ENCODE measurements at places on chromosomes 2 and 18.

DNA sequence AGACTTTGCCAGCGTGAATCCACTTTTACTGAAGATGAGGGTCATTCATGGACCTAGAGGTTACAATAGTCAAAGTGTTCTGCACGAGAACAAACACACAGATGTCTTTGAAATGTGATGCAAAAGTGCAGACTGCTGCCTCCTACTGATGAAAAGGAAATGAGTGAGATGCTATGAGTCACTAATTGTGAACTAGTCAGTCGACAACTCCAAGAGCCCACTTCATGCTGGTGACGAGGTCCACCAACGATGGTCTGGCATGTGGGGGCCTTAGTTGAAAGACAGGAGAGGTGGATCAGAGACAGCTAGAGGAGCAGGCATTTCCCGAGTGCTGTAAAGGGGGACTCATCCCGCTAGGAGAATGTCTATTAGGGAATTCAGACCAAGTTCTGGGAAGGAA is 17.1 kb upstream of the ZNF236 start:
- no peak for DNase-seq

- no peak for DNase-seq
Measured at GRCh38 chr2:116416731-116417377, 1397.6 kb upstream of the DDX18 start.

- DNase-seq: no peak
Measured at GRCh38 chr2:197453914-197454398, 604 bp downstream of the COQ10B start.

DNA sequence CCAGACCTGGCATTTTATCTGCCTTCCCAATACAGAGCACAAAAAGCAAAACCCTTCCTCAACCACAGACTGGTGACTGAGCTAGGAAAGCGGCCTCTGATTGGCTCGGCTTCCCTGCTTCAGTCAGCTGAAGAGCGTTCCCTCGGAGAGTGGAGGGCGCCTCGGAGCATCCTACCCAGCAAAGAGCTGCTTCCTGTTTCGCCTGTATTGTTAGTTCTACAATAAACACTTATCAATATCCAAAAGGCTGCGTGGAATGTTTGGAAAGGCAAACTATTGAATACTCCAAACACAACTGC is 125.0 kb downstream of the CACNB4 start:
- DNase-seq: no peak

DNA sequence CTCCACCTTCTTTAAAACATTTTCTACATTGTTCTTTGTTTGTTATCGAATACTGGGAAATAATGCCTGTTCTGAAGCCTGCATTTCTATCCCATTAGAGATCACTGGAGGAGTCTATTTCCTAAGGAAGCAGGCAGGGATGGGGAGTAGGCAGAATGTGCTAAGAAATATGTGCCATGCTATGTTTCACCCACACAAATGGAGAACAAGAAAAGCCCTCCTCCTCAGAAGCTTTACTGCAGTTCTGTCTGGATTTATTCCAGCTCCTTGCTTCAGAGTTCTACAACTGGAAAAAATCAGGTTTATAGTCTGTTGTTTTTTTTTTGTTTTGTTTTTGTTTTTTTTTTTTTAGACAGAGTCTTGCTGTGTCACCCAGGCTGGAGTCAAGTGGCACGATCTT is 825.1 kb downstream of the SLC4A3 start:
- DNase-seq: no peak

- DNase-seq: no peak
Measured at GRCh38 chr2:44004735-44005602, 9.2 kb upstream of the LRPPRC start.

DNA sequence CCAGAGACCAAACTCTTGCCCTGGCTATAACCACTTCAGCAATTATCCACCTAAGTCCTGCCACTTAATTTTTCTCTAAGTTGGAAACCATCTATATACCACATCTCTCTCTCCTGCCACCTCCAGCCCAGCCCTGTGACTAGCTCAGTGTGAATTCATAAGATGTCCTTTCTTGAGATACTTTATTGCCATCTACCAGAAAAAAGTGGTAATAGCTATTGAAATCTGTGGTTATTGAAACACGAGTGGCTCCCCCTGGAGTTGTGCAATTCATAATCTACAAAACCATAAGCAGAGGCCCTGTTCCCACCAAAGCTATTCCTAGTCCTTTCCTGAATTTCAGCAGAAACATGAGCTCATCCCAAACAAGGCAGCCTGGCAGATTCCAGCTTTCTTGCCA is 324.0 kb downstream of the TXNL1 start:
- no peak for DNase-seq

- no peak for DNase-seq
Measured at GRCh38 chr2:12770300-12770968, 53.7 kb downstream of the TRIB2 start.

DNA sequence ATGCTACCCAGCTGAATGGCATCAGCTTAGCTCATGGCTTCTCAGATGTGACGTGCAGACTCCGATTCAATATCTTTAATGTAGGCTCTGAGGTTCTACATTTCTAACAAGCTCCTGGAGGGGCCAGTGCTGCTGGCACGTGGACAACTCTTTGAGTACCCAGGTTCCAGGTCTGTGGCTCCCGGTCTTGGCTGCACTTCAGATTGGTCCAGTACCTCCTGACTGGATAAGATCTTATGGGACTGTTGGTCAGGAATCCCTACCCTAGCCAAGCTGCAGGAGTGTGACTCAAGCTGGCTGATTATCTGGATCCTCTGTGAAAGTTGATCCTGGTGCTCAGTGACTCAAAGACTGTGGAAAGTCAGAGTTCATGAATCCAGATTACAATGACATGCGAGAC is 222.1 kb downstream of the ANKRD30B start:
- no peak for DNase-seq

DNA sequence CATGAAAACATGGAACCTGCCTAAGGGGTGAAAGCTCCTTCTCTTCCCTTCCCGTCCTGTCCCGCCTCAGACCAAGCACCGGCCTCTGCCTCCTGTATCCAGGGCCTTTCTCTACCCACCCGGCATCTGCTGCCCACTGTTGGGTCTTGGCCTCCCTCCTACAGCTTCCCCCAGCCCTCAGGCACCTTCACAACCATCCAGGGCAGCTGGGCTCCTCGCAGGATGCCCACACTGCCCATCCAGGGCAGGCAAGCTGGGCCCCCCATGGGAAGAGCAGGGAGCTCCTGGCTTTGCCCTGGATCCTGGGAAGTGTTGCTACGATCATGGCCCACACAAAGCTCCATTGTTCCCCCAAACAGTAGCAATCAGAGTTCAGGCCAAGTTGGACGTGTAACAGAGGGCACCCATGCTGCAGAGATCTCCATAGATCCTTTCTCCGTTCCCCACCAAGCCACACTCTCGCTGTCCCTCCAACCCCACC is 206.6 kb downstream of the NDUFA10 start:
- no peak for DNase-seq

DNA sequence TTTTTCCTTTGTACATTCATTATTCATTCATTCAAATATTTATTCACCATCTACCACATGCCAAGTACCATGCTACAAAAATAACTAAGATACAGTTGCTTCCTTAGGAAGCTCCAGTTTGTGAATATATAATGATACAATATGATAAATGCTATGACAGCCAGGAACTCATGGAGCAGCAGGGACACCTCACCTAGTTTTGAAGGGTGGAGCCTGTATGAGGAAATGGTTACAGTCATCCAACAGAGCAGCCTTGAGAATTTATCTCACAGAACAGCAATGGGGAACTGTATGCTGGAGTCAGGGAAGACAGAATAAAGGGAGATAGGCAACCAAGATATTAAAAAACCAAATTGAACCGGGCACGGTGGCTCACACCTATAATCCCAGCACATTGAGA is 124.0 kb downstream of the OSBPL1A start:
- DNase-seq: no peak

DNA sequence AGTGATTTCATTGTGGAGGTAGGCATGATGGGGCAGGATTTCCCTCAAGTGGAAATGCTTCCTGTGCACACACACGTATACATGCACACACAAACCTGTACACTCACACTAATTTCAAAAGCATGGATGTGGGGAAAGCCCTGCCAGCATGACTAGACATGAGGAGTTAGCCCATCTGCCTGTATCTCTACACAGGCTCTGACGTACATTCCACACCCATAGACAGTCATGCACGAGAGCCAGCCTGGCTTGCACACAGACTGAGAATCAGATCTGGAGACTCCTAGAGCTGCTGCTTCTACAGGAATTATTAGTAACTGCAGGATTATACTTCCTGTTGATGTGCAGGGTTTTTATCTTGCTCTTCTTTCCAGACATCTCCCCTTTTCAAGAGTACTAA is 27.3 kb upstream of the NFU1 start:
- DNase-seq: no peak

DNA sequence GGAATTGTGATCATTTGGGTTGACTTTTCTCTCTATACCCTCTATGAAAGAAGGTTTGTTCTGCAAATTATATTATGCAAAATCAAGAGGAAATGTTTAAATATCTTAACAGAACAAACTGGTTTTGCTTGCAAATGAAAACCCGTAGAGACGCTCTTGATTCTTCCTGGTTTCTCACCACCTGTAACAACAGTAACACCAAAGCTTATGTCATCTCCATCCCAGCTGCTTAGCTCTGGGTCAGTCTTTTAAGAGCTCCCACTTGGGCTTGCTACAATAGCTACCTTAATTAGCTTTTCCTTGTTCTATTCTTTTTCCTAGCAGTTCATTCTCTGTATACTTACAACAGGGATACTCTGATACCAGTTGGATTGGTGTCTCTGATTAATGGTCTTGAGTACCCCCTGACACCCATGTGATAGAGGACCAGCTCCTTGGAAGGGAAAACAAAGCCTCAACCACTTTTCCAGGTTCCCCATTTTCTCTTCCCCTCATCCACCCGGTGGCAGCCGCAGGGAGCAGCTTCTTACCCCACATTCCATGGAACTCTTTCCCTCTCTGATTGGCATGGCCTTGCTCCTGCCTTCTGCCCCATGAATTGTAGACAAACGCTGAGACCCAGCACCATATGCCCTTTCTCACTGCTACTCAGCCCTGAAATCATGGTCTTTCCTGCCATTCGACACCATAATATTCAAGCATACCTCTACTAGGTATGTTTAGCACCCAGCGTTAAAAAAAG is 27.7 kb downstream of the TMEM182 start:
- DNase-seq: no peak

DNA sequence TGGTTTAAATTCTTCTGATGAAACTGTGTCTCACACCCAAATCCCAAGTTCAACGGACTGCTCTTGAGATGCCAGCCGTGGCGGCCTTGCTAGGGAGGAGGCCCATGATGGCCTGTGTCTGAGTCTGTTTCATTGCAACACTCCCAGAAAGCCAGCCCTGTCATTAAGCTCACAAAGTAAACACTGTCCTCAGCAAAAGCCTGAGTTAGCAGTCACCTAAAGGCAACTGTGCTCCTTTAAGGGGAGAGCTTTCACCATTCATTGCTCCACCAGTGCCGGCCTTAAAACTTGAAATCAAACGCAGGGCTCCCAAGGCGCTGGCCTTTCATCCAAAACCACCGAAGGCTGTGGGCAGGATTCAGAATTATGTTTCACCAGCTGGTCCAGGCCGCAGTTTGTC is 42.5 kb upstream of the PPP1CB start:
- DNase-seq: no peak

DNA sequence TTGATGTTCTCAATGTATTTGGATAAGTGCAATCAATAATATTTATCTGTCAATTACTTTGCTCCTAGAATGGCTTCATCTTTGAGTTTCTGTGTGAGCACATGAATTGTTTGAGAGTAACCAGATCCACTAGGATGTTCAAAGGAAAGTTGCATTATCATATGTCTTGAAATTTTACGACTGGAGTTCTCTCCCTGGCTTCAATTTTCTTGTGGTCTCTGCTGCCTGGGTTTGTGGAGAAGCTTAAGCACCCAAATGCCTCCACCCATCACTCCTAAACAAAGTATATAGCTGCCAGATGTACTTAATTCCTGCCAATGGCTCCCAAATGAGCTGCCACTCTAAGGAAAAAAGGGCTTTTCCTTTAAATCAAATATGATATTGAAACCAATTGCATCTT is 1149.4 kb upstream of the ZEB2 start:
- no peak for DNase-seq

- DNase-seq: no peak
Measured at GRCh38 chr2:173432049-173432754, 77.5 kb downstream of the CDCA7 start.

DNA sequence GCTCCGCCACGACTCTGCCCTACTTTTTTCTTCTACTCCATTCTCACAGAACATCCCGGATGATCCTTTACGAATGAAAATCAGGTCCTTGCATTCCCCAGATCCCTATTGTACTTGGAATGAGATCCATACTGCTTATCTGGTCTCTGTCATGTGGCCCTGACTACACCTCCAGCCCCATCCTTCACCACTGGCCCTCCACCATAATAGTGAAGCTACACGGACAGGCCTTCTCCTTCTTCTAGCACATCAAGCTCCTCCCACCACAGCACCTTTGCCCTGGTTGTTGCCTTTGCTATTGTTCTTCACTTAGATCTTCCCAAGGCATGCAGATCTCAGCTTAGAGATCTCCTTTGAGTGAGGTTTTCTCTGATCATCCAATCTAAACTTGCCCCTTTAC is 20.1 kb upstream of the RMDN2 start:
- no peak for DNase-seq

- DNase-seq: no peak
Measured at GRCh38 chr2:230660294-230661060, 52.2 kb upstream of the CAB39 start.

GRCh38 chr2:98822301-98823164 is 91.6 kb upstream of the MGAT4A start:
- peak; percentile 48 for DNase-seq

- no peak for DNase-seq
Measured at GRCh38 chr2:241295326-241296095, 20.0 kb downstream of the HDLBP start.

DNA sequence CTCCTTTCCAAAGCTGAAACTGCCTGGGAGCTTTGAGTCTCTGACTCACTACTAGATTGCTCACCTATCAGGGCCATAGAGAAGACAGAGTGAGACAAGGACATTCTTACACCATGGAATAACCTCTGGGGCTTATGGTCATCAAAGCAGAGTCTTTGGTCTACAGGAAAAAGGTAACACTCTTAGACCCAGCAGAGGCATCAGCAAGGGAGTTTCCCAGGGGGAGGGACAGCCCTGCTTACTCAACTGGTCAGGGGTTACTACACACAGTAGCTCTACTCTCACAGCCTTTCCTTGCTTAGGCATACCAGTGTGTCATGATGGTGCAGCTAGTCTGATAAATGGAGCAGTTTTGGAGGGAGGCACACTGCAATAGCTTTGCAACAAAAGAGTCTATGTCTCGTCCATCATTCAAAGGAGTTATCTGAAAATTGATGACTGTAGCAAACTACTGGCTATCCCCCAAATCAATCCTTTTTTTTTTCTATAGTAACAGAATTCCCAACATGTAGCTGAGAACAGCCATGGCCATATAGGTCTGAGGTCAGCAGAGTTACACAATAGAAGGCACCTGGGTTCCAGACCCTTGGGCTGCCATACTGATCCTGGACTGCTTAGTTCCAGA is 22.4 kb upstream of the CD28 start:
- DNase-seq: no peak

All from stimulated activated CD4-positive, alpha-beta T cell treated with anti-CD3 and anti-CD28 coated beads, Interleukin-1b, Interleukin-23, amount 100 ng/mL, for 1 hour (primary cell).